ENCODE measurements at places on chromosomes 2 and 18. TPM values are rescaled to one million over a fixed set of nuclear protein-coding genes. Genes with fewer than 3 reads are reported as not detected.

C2orf78 gene
- 0.45 TPM for total RNA-seq

NEU2 gene
- total RNA-seq: not detected

TGOLN2 gene
- total RNA-seq: 80.1 TPM

MFSD2B gene
- total RNA-seq: 0.72 TPM

CABYR gene
- total RNA-seq: 0.52 TPM

STAT4 gene
- 4.3 TPM for total RNA-seq

XPO1 gene
- total RNA-seq: 122 TPM

ARHGAP25 gene
- 0.56 TPM for total RNA-seq

UPP2 gene
- not detected for total RNA-seq

CFC1 gene
- total RNA-seq: not detected

GPD2 gene
- total RNA-seq: 72.2 TPM

POTEI gene
- 0.31 TPM for total RNA-seq

CYS1 gene
- 1.1 TPM for total RNA-seq

Measured in H4 (cell line).